Activated T-cell treated with anti-CD3 and anti-CD28 coated beads, Interleukin-2, amount 50 U/mL, for 72 hours (primary cell): ENCODE measurements at places on chromosomes 4 and X. TPM values are rescaled to one million over a fixed set of nuclear protein-coding genes. Genes with fewer than 3 reads are reported as not detected.

Gene VEGFD
- total RNA-seq, result not detected

Gene ZNF711
- 1.8 TPM for total RNA-seq

Gene PLS3
- total RNA-seq, result 1.3 TPM

Gene PJA1
- total RNA-seq, result 27.4 TPM

Gene CNKSR2
- total RNA-seq, result 7.6 TPM

Gene SH3RF1
- total RNA-seq, result 0.63 TPM

DNA sequence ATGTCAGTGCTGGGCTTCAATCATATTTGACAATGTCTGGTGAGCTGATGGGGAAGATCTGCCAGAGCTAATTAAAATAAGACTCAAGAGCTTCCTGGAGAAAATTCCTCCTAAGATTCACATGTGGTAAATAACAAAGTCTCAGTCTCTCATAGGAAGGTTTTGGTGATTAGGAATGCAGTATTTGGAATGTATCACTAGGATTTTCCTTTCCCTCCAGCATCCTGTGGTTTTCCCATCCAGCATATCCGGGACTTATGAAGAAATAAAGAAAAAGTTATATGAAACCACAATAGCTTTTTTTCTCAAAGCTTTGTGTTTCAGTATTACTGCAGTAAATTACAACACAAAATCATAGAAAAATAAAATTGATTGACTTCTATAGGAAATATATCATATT lies 1597.1 kb downstream of the ADGRL3 start:
- no peak for DNase-seq
- no peak overlapping the region for H3K27ac ChIP-seq
- H3K27me3 ChIP-seq, result no peaks in the 10 kb centered on the region

- peak overlapping the region; percentile 16 for H3K4me3 ChIP-seq
- no peaks in the 10 kb centered on the region for H3K27me3 ChIP-seq
- no peak for DNase-seq
- H3K4me1 ChIP-seq, result peaks cover 48% of the 10 kb centered on the region
- H3K36me3 ChIP-seq, result no peaks in the 10 kb centered on the region
- H3K27ac ChIP-seq, result peak overlapping the region; percentile 82
Measured at GRCh38 chr4:70714079-70714887, 7.5 kb upstream of the RUFY3 start.

GRCh38 chr4:788006-788635 lies 37.8 kb downstream of the CPLX1 start:
- peaks cover 22% of the 10 kb centered on the region for H3K4me1 ChIP-seq
- H3K27me3 ChIP-seq, result peaks cover 31% of the 10 kb centered on the region
- peaks cover 2% of the 10 kb centered on the region for H3K36me3 ChIP-seq
- no peak overlapping the region for H3K4me3 ChIP-seq

DNA sequence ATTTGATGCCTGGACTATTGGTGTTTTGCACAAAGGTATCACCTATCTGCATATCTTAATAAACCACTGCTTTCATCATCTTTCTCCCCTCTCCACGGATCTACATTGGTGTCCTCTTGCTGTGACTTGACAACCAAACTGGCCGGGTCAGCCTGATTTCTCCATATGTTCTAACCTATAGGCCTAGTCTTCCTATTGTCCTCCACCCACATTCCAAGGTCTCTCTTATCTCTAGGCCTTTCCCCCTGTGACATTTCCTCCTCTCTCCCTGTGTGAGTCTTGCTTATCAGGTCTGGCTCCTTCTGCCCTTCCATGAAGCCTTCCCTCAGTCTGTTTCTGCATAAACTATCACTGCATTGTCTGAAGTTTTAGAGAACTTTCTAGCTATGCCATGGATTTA lies 33.7 kb downstream of the ARHGAP24 start:
- no peaks in the 10 kb centered on the region for H3K27me3 ChIP-seq
- H3K27ac ChIP-seq, result peak overlapping the region; percentile 14
- H3K4me1 ChIP-seq, result no peaks in the 10 kb centered on the region
- DNase-seq, result no peak

- H3K27me3 ChIP-seq, result peaks cover 25% of the 10 kb centered on the region
- H3K4me1 ChIP-seq, result peaks cover 38% of the 10 kb centered on the region
- no peaks in the 10 kb centered on the region for H3K36me3 ChIP-seq
- DNase-seq, result peak; percentile 45
Measured at GRCh38 chrX:70508296-70508911, 63.8 kb downstream of the DLG3 start.

DNA sequence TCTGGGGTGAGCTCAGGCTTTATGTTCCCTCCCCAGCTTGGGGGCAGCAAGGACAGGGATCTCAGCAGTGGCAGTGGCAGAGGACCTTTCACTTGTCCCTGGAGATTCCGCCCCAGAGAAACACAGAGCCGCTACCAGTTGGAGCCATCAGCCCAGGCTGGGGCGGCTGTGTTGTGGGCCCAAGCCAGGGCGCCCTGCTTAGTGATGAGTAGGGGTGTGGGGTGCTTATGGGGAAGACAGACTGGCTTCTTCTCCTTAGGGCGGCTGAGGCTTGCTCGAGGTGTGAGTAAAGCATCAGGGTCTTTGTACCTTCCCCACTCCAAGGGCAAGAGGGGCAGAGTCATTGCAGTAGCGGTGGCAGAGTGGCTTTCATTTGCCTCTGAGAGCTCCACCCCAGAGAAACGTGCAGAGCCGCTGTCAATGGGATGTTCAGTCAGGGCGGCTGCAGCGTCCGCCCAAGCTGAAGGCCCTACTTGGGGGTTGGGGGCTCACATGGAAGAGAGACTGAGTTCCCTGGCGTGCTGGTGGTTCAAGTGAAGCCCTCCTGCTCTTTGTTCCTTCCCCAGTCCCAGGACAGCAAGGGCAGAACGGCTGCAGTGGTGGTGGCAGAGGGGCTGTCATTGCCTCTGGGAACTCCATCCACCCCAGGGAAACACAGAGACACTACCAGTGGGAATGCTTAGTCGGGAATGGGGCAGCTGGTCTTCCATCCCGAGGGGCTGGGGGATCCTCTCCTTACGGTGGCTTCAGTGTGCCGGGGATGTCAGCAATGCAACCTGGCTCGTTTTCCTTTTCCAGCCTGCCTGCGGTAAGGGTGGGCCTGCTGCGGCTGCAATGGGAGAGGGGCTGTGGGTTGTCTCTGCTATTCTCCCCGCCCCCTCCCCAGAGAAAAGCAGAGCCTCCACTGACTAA lies 2142.5 kb upstream of the TENM3 start:
- H3K27ac ChIP-seq, result no peak overlapping the region
- no peaks in the 10 kb centered on the region for H3K4me1 ChIP-seq
- no peak overlapping the region for H3K4me3 ChIP-seq
- H3K36me3 ChIP-seq, result no peaks in the 10 kb centered on the region
- no peaks in the 10 kb centered on the region for H3K27me3 ChIP-seq

- no peak for DNase-seq
- H3K36me3 ChIP-seq, result no peaks in the 10 kb centered on the region
- H3K4me1 ChIP-seq, result no peaks in the 10 kb centered on the region
- H3K27ac ChIP-seq, result no peak overlapping the region
- H3K27me3 ChIP-seq, result peaks cover 10% of the 10 kb centered on the region
Measured at GRCh38 chr4:5162909-5163508, 111.7 kb downstream of the STK32B start.

GRCh38 chr4:165583341-165583740 lies 204.5 kb downstream of the CPE start:
- H3K27ac ChIP-seq, result no peak overlapping the region
- DNase-seq, result no peak
- no peak overlapping the region for H3K4me3 ChIP-seq

GRCh38 chrX:67587946-67588624 lies 44.3 kb downstream of the AR start:
- no peak for DNase-seq
- H3K4me1 ChIP-seq, result no peaks in the 10 kb centered on the region
- no peaks in the 10 kb centered on the region for H3K36me3 ChIP-seq
- H3K27me3 ChIP-seq, result peaks cover 20% of the 10 kb centered on the region

DNA sequence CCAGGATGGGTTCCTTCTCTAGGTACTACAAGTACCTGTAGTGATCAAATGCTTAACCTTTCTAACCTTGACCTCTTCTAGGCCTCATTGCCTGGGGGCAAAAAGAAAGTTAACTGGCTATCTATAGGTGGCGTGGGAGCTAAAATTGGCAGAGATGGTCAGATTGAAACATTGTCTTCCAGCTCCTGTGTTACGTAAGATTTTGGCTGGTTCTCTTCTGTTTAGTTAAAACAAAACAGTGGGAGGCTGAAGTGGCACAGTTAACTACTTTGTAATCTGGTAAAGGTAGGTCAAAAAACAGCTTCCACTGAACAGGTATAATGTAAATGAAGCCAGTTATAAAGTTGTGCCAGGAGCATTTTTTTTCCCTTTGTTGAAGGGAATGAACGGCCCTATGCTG lies 115.2 kb downstream of the MBNL3 start:
- peaks cover 6% of the 10 kb centered on the region for H3K27me3 ChIP-seq
- H3K4me1 ChIP-seq, result no peaks in the 10 kb centered on the region
- no peaks in the 10 kb centered on the region for H3K36me3 ChIP-seq
- DNase-seq, result no peak
- H3K27ac ChIP-seq, result no peak overlapping the region
- H3K4me3 ChIP-seq, result no peak overlapping the region

DNA sequence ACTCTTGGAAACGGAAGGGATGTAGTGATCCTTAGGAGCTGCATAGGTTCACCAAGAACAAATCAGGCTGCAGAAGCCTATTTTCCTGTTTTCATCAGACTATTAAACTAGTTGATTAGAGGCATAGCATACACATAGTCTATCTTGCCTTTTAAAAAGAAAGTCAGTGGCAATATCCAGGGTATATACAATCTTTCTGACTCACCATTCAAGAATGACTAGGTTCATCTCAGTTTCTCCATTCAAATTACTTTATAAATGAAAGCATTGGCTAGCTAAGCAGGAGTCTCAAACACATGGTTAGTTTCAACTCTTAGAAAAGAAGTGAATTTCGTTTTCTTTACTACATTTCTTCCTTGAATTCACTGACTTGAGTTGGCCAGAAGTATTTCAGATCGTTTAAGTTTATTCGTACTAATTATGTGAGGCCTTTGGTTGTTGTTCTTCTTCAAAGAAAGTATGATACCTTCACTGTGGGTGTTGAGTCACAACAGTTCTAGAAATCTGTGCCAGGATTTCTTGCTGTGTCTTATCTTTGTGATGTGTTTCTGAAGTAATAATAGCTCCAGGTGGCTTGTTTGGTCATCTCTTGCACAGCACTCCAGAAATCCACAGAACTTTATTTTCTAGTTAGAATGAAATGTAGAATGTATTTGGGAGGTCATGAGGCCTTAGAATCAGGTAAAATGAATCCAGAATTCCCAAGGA lies 88.2 kb downstream of the AWAT2 start:
- peaks cover 2% of the 10 kb centered on the region for H3K36me3 ChIP-seq
- no peak for DNase-seq
- no peak overlapping the region for H3K27ac ChIP-seq
- H3K4me1 ChIP-seq, result peaks cover 7% of the 10 kb centered on the region
- H3K27me3 ChIP-seq, result peaks cover 8% of the 10 kb centered on the region
- no peak overlapping the region for H3K4me3 ChIP-seq

DNA sequence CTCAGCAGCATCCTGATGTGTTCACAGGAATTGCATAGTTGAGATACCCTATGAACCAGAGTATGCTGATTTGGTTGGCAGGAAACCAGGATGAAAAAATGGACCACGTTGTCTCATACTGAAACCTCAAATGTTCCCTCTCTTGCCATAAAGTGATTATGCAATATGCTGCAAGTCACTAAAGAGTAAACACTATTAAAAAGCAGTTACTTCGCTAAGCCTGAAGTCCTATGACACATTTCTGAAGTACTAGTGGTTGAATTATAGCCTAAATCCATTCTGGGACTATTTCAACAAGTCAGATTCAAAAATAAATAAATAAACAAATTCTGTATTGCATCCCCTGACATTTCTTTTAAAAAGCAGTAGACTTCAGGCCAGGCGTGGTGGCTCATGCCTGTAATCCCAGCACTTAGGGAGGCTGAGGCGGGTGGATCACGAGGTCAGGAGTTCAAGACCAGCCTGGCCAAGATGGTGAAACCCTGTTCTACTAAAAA lies 106.0 kb upstream of the NAP1L5 start:
- DNase-seq, result peak; percentile 55
- no peaks in the 10 kb centered on the region for H3K36me3 ChIP-seq
- H3K4me1 ChIP-seq, result peaks cover 40% of the 10 kb centered on the region
- H3K27me3 ChIP-seq, result peaks cover 7% of the 10 kb centered on the region

DNA sequence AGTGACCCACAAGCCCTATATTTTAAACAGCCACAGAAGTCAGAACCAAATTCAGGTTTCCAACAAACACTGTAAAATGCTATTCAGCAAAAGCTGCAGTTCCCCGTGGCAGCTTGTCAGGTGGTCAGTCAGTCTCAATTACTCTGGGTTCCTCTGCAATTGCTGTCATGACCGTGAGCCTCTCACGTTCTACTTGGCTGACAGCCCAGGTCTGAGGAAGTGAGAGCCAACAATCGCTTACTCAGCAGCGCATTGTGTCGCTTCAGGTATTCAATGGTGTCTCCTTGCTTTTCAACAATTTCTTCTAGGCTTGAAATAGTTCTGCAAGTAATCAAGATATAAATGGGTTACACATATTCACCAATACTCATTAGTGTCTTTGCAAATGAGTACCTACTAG lies 25.8 kb downstream of the TRIM75 start:
- H3K4me1 ChIP-seq, result no peaks in the 10 kb centered on the region
- no peak for DNase-seq
- H3K36me3 ChIP-seq, result peaks cover 7% of the 10 kb centered on the region
- H3K4me3 ChIP-seq, result no peak overlapping the region
- H3K27ac ChIP-seq, result no peak overlapping the region

GRCh38 chrX:37896511-37896890 lies 49.1 kb upstream of the DYNLT3 start:
- H3K4me1 ChIP-seq, result no peaks in the 10 kb centered on the region
- no peak overlapping the region for H3K27ac ChIP-seq
- DNase-seq, result no peak
- no peaks in the 10 kb centered on the region for H3K36me3 ChIP-seq
- peaks cover 38% of the 10 kb centered on the region for H3K27me3 ChIP-seq
- no peak overlapping the region for H3K4me3 ChIP-seq

- no peaks in the 10 kb centered on the region for H3K27me3 ChIP-seq
- H3K4me1 ChIP-seq, result no peaks in the 10 kb centered on the region
- H3K27ac ChIP-seq, result no peak overlapping the region
Measured at GRCh38 chr4:3823496-3824341, 57.5 kb downstream of the ADRA2C start.

GRCh38 chr4:24704149-24704548 lies 91.2 kb upstream of the SOD3 start:
- H3K36me3 ChIP-seq, result no peaks in the 10 kb centered on the region
- no peak overlapping the region for H3K27ac ChIP-seq
- H3K4me1 ChIP-seq, result no peaks in the 10 kb centered on the region
- H3K4me3 ChIP-seq, result no peak overlapping the region
- H3K27me3 ChIP-seq, result peaks cover 5% of the 10 kb centered on the region
- no peak for DNase-seq

- no peaks in the 10 kb centered on the region for H3K36me3 ChIP-seq
- H3K4me1 ChIP-seq, result no peaks in the 10 kb centered on the region
- H3K27ac ChIP-seq, result no peak overlapping the region
- no peak for DNase-seq
Measured at GRCh38 chrX:24131476-24131875, 18.1 kb upstream of the ZFX start.

DNA sequence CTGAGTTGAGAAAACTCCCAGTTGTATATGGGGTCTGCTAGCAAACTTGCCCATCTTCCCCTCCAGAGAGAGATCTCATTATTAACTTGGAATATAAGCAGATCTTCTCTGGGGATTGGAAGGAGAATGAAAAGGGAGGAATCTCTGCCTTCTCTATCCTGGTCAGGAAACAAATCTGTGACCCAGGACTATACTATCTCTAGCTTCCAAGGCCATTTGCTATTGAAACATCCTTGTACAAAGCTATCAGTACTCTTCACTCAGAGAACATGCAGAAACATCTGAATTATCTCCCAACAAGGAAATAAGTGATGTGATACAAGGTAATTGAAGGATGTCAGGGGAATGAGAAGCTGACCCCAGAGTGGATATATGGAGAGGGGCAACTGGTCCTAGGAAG lies 183.8 kb downstream of the FRMPD4 start:
- no peaks in the 10 kb centered on the region for H3K36me3 ChIP-seq
- no peak for DNase-seq
- no peak overlapping the region for H3K4me3 ChIP-seq
- no peaks in the 10 kb centered on the region for H3K4me1 ChIP-seq
- peaks cover 5% of the 10 kb centered on the region for H3K27me3 ChIP-seq
